ENCODE measurements at places on chromosomes 5 and 9.

GRCh38 chr9:84371737-84372136 is 31.2 kb upstream of the SLC28A3 start:
- DNase-seq: no peak

DNA sequence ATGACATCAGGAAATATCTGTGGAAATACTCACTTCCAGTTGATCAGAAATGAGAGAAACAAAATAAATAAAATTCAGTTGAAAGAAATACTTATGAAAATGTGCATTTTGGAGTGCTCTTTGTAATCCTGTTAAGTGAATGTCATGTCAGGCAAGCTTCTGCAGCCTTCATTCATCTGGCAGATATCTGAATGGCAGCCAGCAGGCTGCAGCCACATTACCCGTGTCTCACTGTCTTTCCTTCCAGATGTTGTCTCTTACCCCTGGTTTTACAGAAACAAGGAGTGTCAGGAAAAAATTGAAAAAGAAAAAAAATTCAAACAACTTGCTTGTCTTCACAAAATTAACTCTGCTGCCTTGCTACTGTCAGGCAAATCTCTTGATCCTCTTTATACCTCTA is 445.0 kb upstream of the RIOK2 start:
- DNase-seq: no peak

- no peak for DNase-seq
Observed at GRCh38 chr9:109138421-109138820, 18.7 kb upstream of the TMEM245 start.

GRCh38 chr5:138792195-138792790 is 39.1 kb downstream of the CTNNA1 start:
- DNase-seq: no peak

DNA sequence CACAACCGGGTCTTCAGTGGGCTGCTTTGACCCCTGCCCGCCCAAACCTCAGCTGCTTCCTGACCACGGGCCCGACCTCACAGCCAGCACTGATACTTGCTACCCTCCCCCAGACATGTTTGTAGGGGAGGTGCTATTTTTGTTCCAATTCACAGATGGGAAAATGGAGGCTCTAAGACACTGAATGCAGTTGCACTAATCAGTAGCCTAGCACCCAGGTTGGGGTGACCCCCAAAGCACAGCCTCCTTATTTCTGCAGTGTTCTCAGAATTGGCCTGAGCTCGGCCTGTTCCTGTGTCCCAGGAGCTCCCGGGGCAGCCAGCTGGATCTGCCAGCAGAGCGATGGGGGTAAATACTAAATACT is 22.6 kb downstream of the LAMC3 start:
- DNase-seq: no peak

DNA sequence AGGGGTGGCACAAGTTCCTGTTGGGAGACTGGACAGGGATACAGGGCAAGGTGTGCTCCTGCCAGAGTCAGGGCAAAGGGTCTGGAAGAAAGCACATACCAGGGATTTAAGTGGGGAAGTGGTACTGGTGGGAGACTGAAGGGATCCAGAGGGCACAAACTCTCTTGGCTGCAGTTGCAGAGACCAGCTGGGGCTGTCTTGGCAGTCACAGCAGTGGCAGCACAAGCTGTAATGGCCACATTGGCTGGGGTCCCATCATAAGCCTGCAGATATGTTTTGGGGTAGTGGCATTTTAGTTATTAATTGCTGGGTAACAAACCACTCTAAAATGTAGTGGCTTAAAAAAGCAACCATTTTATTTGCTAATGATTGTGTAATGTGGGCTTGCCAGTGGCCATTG is 492.2 kb downstream of the ENC1 start:
- DNase-seq: no peak

DNA sequence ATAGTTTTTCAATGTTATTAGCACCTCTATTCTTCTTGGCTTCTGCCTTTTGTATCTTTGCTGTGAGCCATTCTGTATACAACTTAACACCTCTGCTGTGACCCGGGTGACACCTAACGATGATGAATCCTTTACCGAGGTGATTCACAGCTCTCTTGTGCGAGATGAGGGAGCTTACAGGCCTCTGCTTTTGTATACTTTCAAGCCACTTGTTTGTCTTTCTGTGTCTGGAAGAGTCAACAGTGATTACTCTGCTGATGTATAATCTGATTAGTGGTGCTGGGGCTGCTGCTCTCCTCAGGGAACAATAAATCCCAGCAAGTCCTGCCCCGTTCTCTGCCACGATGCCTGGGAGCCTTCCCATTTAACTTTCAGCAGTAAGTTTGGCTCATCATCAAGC is 442.9 kb upstream of the SGCD start:
- DNase-seq: no peak

GRCh38 chr5:138148811-138149210 is 9.6 kb upstream of the NME5 start:
- no peak for DNase-seq

DNA sequence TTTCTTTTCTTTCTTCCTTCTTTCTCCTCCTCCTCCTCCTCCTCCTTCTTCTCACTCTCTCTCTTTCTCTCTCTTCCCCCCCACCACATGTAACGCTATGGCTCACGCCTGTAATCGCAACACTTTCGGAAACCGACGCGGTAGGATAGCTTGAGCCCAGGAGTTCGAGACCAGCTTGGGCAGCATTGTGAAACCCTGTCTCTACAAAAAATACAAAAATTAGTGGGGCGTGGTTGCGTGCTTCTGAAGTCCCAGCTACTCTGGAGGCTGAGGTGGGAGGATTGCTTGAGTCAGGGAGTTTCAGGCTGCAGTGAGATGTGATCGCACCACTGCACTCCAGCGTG is 736 bp upstream of the GLDC start:
- DNase-seq: no peak

- DNase-seq: no peak
Observed at GRCh38 chr5:122312591-122313406, 762 bp downstream of the SNCAIP start.

DNA sequence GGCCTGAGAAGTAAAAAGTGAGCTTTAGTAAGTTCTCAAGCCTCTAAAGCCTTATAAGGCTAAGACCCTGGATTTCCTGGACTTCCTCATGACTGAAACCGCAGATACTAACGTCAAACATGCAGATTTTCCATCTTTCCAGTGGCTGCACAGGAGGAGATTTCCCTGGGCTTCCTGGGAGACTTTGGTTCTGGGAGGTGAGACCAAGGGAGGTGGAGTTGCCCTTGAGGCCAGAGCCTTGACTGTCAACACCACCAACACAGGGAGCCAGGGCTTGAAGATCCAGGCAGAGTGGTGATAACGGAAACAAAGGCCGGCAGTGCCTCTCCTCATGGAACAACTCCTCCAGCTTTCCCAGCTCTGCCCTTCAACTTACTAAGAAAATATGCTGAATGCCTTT is 144.7 kb upstream of the LRRTM2 start:
- no peak for DNase-seq

GRCh38 chr9:132020820-132021510 is 58.7 kb downstream of the MED27 start:
- no peak for DNase-seq

DNA sequence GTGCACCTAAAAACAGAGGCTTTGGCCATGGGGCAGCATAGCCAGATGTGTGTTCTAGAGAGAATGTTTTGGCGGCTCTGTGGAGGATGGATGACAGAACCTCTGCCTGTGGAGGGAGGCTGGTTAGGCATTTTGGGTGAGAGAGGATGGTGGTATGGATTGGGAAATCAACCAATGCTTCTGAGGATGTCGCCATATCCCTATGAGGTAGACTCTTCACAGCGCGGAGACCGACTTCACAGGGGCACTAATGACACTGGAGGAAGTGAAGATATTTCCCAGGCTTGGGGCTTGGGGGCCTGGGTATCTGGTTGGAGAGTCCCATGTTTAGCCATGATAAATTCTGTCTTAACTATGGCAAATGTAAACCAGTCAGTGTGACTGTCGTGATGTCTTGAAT is 140.6 kb upstream of the KLF4 start:
- DNase-seq: no peak

GRCh38 chr5:10726913-10727517 is 34.0 kb downstream of the DAP start:
- no peak for DNase-seq

DNA sequence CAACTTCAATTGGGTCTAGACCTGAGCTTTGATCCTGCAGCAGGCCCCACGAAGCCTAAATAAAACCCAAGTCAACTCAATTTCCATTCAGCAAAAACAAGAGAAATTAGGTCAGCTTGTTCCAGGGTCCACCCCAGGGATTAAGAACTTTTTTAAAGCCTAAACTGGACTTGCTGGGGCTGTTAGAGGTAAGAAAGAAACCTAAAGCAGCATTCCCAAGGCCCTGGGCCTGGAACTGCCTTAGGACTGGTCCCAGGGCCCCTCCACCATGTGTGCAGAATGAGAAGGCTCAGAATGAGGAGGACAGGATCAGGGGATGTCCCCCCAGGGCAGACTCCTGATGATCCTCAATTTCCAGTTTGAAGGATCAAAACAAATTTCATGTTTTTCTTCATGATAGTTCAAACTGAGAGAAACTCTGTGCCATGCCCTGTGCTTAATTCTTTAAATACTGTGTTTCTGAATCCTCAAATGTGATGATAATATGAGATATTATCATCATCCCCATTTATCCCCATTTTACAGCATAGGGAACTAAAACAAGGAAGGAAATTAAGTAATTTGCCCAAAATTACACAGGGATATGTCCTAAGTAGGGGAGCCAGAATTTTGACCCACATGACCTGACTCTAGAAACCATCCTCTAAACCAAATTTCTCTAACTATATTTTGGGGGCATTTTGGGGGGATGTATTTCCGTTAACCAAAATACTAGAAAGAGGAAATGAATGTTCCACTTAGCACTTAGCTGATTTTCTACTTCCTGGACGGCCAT is 64.5 kb downstream of the DENND1A start:
- no peak for DNase-seq

- no peak for DNase-seq
Observed at GRCh38 chr5:145540375-145540774, 294.8 kb downstream of the PRELID2 start.

Data from stimulated activated CD4-positive, alpha-beta T cell treated with anti-CD3 and anti-CD28 coated beads, TNF-alpha, amount 100 ng/mL, for 1 hour (primary cell).